ENCODE measurements at places on chromosomes 1 and 21.
A peak's percentile ranks its signal among the peaks of the same experiment; 100 is the strongest.

DNA sequence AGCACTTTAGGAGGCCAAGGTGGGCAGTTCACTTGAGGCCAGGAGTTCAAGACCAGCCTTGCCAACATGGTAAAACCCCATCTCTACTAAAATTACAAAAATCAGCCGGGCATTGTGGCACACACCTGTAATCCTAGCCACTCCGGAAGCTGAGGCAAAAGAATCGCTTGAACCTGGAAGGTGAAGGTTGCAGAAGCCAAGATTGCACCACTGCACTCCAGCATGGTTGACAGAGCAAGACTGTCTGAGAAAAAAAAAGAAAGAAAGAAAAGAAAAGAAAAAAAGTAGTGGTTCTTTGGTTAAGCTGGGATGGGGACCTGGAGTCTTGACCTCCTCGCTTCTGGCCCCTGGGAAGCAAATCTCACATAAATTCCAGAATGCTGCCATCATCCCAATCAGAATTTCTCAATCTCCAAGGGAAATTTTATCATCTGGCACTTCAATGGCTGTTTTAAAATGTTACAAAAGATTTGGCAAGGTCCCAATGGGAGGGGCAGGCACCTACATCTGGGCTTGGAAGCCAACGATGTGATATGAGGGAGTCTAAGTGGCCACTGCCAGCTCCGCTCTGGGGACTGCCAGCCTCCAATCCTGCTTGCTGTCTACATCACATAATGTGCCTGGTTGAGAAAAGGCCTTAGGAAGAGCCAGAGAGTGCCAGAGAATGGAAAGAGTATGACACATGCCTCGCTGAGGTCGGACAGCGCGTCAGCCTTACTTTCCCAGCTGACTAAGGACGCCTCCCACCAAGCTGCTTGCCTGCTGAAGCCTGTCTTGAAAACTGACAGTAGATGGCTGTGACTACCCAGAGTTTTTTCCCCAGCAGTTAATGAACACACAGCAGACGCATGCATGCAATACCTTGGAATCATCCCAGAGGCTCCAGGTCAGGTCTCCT, 42.1 kb upstream of the SRP9 start:
- DNase-seq, result peak; percentile 94

- no peak for DNase-seq
These were observed 20.2 kb upstream of the MTR start for GRCh38 chr1:236774926-236775325.

- no peak for DNase-seq
These were observed 173.9 kb downstream of the HHIPL2 start for GRCh38 chr1:222373831-222374602.

DNA sequence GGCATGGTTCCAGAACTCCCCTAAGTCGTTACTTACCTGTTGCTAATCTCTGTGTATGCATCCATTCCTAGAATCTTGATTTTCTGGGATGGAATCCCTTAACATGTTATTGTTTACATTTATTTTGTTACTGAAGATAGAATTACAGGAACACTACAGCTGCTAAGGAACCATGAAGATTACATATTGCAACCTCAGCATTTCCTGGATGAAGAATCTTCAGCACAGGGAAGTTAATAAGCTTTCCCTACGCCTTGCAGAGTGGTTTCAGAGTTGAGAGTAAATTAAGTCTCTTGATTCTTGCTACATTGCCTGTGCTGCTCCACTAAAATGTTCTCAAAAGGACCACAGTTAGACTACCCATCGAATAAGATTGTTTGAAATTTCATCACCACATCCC, 31.4 kb upstream of the GBP6 start:
- DNase-seq, result no peak

DNA sequence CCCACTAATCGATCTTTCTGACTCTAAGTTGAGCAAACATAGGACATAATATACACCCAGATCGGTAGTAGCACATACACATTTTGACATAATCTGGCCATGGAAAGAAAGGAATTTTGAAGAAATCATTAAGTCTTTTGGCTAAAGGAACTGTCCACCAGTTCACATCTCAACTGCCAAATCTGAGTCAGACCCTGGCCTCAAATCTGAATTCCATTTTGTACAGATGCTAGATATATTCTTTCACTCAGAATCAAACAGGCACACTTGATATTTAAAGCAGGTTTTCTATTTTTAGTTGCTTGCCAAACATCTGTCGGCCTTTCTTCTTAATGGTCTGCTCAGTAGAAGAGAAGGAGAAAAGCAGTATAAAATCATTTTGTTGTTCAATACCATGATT, 281.8 kb downstream of the BARHL2 start:
- DNase-seq, result no peak

DNA sequence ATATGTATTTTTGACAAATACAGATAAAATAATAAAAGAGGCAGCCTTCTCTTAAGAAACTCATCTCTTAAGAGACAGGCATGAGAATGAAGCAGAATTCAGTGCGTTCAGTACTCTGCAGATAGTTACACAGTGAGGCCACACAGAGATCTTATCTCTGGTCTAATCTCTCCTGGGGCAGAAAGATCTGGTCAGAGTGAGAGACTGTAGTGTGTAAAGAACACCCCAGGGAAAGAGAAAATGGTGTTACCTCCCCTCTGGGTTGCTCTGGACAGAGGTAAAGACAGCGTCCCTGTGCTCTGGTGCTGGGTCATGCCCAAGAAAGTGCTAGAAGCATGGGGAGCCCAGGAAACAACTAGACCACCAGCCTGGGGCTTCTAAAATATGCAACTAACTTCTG, 216.3 kb downstream of the SIPA1L2 start:
- DNase-seq, result no peak

DNA sequence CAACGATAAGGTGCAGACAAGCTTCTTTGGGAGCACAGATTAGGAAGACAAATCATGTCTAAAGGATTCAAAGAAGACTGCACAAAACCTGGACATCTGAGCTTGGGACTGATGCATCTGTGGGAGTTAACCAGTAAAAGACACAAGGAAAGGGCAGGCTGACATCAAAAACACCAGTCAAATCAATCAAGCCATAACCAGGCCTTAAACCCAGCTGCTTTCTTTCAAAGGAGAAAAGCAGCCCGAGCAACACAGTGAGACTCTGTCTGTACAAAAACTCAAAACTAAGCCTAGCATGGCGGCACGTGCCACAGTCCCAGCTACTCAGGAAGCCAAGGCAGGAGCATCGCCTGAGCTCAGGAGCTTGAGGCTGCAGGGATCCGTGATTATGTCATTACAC, 411.6 kb downstream of the SMYD3 start:
- DNase-seq, result no peak

DNA sequence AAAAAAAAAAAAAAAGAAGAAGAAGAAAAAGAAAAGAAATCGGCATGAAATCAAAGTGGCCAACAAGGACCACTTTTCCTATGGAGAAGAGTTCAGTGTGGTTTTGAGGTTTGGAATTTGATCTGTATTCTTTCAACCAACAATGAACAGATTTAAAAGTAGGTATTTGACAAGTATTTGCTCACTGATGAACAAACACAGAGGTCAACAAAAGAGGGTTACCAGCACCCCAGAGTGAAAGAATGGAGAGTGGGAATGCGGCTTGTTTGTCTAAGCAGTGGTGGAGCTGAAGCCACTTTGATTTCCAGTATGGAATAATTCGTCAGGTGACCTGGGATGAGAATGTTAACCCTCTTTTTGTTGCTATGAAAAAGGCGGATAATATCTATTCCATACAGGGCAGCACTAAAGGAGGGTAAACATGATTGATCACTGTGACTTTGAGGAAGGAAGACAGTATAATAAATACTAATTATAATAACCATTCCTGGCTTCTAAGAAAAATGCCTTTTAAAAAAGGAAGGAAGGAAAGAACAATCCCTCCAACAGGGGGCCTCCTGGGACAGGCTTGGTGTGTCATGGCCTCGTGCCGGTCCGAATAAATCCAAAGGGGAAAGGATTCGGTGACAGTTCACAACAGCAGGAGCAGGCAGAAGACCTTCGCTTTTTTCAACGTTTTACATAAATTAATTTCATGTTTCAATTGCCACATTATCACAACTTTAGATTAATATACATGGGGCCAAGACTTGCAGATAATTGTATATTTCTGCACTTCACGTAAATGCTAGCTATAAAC, 37.2 kb upstream of the SIM2 start:
- DNase-seq, result no peak

DNA sequence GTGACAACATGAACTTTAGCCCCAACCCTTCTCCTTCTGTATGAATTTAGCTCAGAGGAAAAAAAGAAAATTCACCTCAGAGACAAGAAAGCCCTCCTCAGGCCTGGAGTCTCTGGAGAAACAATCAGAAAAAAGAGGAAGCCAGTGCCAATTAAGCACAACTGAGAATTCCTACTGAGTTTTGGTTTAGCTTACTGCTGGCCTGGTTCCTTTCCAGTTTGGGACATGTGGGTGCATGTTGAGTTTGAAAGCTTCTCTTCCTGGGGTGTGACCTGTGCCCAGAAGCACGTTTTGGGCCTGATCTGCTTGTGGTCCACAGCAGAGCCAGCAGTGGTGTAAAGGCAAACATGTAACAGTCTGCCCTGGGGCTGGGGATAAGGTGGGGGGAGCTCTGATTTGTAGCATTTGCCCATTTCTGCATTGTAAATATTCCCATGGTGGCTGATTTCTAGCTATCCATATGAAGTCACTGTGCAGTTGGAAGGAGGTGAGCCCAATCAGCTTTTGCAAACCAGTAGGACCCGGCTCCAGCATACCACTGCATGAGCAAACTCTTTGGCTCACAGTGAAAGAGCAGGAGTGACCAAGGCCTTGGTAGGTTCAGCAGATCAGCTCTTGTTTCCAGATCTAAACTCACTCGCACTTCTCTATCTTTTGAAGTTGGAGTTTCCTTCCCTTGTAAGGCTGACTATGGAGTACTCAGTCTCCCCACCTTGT, 4.7 kb upstream of the THEM5 start:
- DNase-seq, result no peak

DNA sequence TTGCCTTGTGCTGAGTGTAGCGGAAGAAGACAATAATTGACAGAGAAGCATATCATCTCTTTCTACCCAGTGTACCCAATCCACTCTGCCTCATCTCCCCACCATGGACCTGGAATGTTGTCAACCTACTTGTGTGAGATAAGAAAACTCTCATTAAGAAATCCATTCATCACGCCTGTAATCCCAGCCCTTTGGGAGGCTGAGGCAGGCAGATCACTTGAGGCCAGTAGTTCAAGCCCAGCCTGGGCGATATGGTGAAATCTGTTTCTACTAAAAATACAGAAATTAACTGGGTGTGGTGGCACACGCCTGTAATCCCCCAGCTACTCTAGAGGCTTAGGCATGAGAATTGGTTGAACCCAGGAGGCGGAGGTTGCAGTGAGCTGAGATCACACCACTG, 209.6 kb downstream of the PBX1 start:
- no peak for DNase-seq

GRCh38 chr1:236361909-236362590, 32.0 kb upstream of the EDARADD start:
- no peak for DNase-seq

DNA sequence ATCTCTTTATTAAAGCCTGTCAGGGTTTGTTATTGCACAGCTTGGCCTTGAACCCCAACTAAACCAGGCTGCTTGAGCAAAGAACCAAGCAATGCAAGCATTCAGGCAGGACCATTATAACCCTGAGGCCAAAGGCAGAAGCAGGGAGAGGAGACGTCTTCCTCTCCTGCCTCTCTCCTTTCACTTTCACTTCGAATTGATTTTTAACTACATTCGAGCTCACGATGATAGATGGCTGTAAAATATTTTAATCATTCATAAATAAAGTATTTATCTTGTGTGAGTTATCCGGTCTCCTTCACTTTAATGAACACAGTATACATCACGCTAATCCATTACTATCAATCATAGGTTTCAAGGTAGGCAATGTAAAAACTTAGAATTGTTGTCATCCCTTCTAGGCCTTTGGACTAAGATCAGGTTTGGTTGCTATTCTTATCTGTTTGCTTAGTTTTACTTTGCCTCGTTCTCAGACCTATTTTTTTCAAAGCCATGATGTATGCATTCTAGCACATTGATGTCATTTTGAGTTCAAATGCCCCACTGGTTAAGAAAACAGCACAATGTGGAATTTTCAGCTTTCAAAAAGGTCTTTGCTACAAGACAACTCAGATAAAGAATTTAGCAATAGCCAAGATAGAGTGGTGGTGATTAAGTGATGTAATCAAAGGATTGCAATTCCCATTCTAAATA, 480.2 kb upstream of the RUNX1 start:
- no peak for DNase-seq

GRCh38 chr1:233121947-233122559, 171.6 kb downstream of the NTPCR start:
- no peak for DNase-seq

DNA sequence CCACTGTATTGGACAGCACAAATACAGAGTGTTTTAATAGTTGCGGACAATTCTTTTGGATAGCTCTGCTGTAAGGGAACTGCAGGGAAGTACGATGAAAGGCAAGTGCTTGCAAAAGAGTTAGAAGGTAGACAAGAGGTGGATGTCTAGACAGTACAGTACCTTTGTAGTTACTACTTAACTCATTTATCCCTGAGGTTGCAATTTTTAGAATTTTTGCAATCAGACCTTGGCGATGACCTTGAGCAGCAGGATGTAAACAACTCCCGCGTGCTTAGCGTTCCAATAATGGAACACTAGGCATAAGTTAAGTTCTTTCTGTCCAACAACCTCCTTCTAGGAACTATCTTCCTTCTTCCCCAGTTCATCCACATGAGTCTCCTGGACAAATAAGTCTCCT, 1.9 kb upstream of the SYT14 start:
- DNase-seq, result no peak

- DNase-seq, result no peak
These were observed 53.3 kb upstream of the PRRC2C start for GRCh38 chr1:171431994-171432393.

- no peak for DNase-seq
These were observed 9.7 kb downstream of the CD2 start for GRCh38 chr1:116763787-116764465.

DNA sequence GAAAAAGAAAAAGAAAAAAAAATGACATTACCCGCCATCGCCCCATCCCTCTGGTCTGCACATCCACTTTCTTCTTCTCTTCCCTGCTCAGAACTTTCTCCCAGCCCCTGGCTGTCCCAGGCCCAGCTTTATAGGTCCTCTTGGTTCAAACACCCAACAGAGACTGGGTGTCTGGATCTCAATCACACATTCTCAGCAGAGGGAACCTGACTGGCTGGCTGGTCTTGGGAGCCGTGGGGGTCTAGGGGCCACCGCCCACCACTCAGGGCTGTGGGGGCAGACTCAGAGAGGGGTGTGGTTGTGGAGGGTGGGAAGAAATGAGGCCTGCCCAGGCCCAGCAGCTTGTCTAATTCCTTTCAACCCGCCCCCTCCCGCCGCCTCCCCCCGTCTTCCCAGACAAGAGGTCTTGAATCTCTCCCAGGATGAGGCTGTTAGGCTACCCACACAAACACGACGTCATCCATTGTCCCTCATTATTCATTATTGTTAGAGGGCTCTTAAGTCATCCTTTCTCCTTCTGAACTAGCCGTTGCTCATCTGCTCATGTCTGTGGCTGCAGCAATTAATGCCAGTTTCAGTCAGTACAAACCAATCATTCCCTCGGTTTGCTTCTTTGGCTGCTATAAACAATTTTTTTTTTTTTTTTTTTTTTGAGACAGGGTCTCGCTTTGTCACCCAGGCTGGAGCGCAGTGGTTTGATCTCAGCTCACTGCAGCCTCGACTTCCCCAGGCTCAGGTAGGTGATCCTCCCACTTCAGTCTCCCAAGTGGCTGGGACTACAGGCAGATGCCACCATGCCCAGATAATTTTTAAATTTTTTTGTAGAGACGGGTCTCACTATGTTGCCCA, 40.6 kb upstream of the CLIC4 start:
- no peak for DNase-seq

GRCh38 chr1:192521734-192522133, 53.8 kb upstream of the RGS1 start:
- DNase-seq, result no peak

Measured in AG09309 (cell line).